ENCODE measurements at places on chromosomes 4 and X.

DNA sequence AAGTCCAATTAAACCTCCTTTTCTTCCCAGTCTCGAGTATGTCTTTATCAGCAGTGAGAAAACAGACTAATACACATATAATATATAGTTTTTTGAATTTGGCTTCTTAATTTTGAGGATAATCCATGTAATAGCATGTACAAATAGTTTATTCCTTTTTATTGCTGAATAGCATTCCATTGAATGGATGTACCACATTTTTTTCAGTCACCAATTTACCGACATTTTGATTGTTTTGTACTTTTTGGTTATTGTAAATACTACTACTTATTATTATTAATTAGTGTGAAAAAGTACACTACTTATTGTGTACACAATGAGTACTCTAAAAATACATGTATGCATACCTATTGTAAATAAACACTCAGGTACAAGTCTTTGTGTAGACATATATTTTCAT is 42.3 kb upstream of the ANXA10 start:
- DNase-seq = no peak

DNA sequence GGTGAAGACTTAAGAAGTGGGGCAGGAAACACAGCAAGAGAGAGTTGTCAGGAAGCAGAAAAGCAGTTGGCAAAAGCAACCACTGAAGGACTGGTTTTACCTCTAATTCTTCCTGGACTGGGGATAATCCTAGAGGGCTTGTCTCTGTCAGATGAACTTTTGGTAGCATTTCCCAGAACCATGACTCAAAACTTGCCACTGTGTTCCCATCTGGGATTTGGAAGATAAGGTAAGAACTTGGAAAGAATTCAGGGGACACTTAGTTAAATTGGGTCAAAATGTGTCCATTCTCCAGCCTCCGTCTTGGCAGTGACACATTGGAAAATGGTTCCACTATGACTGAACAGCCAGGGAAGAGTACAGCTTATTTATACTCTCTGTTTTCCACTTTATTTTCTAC is 55.7 kb downstream of the CD38 start:
- DNase-seq = no peak

- no peak for DNase-seq
Observed at GRCh38 chr4:5222047-5222446, 170.8 kb downstream of the STK32B start.

DNA sequence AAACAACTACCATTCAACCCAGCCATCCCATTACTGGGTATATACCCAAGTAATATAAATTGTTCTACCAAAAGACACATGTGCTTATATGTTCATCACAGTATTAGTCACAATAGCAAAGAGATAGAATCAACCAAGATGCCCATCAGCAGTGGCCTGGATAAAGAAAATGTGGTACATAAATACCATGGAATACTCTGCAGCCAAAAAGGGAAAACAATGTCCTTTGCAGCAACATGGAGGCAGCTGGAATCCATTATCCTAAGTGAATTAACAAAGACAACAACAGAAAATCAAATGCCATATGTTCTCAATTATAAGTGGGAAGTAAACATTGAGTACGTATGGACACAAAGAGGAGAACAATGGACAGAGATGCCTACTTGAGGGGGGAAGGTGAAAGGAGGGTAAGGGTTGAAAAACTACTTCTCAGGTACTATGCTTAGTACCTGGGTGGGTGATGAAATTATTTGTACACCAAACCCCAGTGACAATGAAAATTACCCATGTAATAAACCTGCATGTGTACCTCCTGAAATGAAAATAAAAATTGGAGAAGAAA is 632.1 kb upstream of the AADAT start:
- no peak for DNase-seq

- no peak for DNase-seq
Observed at GRCh38 chr4:168565130-168565529, 68.3 kb downstream of the PALLD start.

DNA sequence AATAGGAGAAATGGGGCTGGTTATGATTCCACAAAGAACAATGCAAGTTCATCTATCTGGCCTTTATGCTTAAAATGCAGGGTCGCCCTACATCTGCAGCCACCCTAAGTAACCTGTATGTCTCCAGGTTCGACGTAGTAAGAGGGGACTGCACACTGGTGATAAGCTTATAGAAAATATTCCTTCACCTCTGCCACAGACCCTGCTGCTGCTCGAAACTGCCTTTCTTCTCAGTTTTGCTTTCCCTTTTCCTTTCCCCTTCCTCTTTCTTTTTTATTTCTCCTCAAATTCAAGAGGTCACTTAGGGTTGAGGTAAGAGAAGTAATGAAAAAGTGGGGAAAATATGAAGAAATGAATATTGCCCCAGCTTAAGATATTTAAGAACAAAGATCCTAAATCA is 123.5 kb downstream of the DCHS2 start:
- no peak for DNase-seq

DNA sequence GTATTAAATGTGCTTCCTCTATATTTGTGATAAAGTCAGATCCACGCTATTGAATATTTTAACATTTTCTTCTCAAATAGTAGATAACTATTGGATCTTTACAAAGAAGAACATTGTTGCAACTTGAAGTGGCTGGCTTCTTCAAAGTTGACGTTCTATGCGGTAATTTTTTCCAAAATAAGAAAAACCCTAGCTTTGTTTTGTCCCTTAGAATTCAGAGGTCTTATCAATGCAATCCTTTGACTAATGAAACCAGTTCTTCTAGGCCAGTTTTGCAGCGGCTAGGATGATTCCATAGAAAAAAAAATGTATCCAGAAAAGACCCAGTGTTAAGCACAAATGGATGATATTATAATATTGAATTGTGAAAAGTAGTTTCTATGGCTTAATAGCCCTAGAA is 89.6 kb downstream of the ANTXR2 start:
- no peak for DNase-seq

DNA sequence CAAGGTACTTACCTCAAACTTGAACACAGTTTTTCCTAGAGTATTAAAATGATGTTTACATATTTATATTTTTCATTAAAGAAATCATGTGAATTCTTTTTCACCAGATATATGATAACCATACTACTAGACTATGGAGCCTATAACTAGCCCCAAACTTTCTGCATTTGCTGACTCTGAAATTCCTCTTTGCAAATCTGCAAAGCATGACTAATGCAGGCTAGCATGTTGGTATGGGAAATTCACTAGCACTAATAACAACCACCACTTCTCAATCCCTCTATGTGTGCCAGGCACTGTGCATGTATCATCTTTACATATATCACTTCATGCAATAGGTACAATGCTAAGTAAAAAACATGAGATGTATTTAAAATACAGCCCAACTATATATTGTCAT is 51.1 kb downstream of the SLC10A7 start:
- DNase-seq = no peak

DNA sequence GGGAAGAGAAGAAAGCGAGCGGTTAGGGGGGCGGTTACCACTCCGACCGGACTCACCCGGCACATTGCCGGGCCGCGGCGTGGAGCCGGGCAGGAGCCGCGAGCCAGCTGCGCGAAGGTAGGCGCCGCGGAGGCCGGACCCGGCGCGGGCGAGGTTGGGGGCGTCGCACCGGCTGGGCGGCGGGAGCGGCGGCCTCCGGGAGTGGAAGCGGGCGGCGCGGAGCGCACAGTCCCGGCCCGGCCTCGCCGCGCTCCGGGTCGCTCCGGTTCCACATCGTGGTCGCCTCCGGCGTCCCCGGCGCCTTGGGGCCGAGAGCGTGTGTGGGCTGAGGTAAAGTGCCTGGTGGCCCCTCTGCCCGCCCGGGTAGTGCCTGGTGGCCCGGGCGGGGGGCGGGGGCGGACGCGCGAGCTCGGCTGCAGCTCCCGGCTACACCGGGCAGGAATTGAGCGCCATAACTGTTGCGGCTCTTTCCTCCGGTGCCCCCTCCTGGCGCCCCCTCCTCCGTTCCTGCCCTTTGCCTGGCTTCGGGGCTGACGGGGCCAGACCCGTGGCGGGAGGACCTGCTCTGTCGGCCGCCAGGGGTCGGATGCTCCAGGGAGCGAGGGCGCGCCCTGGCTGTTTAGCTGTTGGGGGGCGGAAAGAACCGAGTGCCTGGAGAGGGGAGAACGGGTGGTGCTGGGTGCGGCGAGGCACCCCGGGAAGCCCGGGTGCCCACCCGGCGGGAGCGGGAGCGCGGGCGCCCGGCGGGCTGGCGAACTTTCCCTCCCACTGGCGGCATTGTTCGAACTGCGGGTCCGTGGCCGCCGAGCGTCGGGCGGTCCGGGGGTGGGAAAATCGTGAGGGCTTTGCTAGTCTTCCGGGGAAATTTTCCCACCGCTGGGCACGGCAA is 626 bp downstream of the JADE3 start:
- DNase-seq = no peak

DNA sequence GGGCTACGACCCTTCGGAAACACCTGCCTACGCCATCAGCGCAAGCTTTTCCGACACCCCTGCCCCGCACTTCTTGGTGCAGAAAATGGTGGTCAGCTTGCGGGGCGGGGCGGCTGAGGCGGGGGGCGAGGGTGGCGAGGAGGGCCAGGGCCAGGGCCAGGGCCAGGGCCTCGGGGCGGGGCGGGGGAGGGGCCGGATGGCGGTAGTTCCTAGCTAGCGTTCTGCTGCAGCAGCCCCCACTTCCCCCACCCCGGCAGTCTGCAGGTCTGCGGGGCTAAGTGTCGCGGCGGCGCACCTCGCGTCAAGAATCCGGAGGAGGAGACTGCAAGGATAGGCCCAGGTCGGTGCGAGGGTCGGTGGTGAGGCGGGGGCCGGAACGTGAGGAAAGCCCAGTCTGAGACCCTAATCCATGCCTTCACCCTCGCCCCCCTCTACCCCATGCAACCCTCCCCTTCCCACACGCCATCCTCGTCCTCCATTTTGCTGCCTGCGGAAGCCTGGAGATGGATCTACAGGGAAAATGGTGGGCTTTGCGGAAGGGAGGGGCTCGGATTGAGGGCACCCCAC is 600 bp downstream of the BEX4 start:
- DNase-seq = no peak

DNA sequence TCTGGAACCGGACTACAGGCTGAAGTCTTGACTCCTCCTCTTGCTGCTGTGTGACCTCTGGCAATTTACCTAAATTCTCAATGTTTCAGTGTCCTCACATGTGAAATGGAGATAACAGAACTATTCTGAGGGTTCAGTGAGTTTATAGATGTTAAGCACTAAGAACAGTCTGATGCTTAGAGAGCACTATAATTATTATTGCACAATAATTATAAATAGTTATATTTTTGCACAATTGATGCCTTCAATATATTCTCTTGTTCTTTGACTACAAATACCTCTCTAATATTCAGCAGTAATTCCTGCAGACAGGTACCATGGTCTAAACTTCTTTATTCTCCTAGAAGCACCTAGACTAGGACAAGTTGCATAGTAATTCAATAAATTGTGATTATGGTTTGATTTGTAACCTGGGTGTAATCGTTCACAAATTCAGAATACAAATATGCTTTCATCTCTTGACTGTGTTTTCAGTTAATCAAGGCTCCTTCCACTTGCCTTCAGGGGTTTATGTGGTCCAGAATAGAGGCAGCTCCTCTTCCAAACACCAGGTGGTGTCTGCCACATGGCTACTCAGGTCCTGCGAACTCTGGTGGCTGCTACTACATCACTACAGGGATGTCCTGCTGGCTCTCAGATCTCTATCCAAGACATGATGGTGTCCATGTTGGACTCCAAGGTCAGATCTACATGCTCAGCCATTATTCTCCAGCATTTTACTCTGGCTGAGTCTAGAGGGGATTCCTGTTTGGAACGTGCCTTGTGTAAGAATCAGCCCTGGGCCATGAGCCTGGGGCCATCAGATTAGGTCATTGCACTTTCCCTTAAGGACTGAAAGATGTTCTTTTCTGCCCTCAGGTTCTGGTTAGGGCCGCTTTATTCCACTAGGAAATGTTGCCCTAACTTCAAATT is 103.4 kb downstream of the QRFPR start:
- no peak for DNase-seq

DNA sequence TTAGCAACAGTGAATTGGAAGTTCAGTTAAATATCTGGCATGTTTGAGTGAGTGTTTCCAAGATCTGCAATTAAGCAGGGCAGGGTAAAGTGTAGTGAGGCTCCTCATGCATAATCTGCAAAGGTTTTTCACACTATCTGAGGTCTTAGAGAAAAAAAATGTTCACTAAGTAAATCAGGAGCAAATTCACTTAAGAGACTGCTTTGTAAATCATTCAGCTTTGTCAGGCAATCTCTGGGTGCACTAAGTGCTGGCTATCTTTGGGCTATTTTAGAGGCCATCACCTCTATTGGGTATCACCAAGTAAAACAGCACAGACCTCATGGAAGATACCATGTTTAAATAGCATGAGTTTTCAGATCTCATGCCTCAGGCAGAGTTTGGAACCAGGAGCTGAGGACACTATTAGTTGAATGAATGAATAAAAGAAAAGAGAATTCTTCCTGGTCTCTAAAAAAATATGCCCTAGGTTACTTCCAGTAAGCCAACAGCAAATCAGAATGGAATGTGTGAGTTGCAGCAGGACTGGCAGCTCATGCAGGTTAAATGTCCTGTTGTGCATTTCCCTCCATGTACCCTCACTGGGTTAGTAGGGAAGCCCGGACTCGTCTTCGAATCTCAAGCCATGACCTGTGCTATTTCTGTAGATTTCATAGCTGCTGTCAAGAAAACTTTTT is 195.3 kb downstream of the KCNIP4 start:
- no peak for DNase-seq

- no peak for DNase-seq
Observed at GRCh38 chr4:174005422-174005821, 278.0 kb downstream of the FBXO8 start.

GRCh38 chr4:100889898-100890297 is 372.1 kb upstream of the EMCN start:
- DNase-seq = no peak

- DNase-seq = no peak
Observed at GRCh38 chr4:45946699-45947098, 177.2 kb downstream of the GABRG1 start.

GRCh38 chr4:120720354-120720934 is 202.1 kb downstream of the PRDM5 start:
- DNase-seq = no peak

- DNase-seq = no peak
Observed at GRCh38 chr4:128582427-128582870, 227.1 kb upstream of the JADE1 start.

DNA sequence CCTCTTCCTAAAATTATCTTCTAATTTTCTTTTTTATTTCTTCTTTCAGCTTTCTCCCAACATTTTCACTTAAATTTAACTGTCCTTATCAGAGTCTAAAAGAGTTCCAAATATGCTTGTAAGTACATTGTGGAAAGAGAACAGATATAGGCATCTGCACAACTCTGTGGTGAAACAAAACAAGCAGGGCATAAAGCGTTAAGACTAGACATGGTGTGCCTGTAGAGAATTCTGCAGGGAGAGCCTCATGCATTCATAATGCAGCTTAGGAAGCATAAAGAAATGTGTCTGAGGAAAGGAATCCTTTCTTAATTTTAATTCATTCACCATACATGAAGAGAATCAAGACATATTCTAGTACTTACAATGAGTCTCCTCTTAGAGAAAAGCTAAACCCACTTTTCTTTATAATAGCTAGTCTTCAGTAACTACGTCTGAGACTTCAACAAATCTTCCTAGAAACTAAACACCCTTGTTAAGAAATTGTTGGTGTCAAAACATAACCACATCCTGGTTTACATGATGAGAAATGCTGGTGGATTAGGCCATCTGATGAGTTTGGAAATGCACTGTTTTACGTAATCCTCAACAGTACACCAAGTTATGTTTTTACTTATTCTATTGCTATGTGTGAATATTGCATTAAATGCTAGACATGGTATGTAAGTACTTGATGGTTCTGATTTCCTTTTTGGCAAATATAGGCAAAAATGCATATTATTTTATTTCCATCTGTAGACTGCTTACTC is 307.8 kb upstream of the GIMD1 start:
- DNase-seq = no peak

- no peak for DNase-seq
Observed at GRCh38 chr4:137659431-137659830, 127.1 kb upstream of the PCDH18 start.
